ENCODE measurements at places on chromosomes 4 and X.
A peak's percentile ranks its signal among the peaks of the same experiment; 100 is the strongest.

DNA sequence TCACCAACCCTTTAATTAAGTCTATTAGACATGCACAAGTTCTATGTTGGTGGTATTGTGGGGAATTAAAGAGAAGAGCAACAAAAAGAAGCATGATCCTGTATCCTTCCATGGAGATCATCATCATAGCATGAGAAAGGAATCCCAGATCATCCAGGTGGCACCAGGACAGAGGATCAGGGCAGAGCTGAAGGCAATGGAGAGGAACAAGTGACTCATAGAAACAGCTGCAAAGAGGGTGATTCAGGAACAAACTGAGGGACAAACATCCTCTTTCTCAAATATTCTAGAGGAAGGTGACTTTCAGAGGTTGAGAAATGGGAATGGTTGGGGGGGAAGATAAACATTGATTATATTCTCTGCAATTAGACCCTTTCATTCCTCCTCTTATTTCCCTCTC is 105.5 kb upstream of the OTUD4 start:
- no peak for DNase-seq

DNA sequence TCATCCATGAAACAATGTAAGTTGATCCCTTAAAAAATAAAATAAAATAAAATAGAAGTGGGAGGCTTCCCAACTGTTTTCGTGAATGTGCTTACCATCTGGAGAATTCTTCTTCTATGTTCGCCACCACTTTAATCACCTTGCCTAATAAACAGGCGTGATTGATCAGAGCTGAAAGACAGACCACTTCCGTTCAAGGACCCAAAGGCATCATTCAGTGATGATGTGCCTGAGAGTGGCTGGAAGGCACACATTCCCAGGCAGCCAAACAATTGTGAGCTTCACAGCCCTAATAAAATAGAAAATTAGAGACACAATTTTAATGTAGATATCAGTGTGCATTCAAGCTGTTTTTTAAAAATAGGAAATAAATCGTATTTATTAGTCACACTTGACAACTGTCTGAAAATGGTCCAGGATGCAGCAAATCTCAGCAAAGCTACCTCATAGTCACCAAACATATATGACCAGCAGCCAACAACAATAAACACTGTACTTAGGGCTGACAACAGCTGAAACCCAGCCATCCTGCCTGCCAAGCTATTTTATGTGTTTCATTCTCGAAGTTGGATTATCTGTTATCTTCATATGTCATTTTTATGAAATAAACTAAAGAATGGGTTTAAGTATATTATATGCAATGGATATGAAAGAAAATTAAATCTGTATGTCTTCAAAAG is 163.2 kb upstream of the FAM9B start:
- DNase-seq, result no peak

DNA sequence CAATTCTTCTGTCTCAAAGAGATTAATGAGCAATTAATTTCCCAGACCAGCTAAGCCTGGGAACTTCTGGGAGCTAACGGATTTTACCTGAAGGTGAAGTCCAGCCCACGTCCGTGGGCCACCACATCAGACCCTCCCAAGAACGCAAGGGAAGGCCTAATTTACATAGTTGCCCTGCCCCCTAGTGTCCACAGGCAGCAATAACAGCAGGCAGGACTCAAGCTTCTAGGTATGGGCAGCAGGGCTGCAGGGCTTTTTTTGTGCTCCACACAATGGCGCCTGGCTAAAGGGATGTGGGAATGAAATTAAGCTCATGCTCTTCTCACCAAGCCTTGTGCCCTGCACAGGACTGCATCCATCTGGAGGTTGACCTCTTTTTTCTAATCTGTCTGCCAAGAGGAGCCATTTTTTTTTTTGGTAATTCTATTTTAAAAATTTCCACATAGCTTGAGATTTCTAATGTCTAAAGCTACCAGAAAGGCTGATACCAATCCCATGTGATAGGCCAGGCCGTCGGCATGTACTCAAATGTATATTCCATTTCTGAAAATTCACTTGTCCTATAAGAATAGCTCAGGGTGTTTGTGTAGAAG is 111.9 kb upstream of the TMEM164 start:
- peak; percentile 14 for DNase-seq

DNA sequence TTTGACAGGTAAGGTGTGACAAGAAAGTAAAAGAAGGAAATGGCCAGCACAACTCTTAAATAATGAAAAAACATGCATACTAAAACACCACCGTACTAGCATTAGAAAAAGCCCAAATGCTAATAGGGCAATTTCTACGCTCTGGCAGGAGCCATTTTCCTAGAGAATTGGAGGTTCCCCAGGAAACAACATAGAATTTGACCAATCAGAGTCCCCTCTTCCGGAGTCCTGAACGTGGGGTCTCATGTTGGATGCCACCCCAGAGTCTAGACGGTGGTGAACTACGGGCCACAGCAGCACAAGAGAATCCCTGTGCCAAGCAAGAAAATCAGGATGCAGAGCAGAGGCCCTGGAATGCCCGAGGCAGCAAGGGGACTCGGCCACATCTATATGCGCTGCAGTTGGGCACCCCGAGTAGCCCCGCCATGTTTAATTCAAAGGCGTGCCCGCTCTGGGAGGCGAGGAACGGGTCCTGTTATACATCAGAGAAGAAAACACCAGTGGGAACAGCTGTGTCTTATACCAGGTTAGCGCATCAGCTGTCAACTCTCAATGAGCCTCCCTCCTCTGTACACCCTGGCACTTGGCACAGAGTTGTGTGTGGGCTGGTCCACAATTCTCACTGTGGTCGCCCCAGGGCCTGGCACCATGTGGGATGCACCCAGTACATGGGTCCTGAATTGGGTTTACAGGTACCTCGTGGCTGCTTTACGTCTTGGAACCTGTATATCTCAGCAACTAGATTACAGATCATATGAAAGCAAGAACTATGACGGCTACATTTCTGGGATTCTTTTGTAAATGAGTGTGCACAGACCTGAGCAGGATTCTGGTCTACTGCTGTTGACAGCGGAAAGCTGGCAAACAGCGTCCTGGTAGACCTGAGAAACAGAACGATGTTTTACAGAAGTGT is 52.1 kb downstream of the SEL1L3 start:
- no peak for DNase-seq

- DNase-seq, result no peak
These were observed 101.1 kb downstream of the VCX3B start for GRCh38 chrX:8565729-8566128.

- DNase-seq, result no peak
These were observed 66.4 kb upstream of the RLIM start for GRCh38 chrX:74680836-74681235.

DNA sequence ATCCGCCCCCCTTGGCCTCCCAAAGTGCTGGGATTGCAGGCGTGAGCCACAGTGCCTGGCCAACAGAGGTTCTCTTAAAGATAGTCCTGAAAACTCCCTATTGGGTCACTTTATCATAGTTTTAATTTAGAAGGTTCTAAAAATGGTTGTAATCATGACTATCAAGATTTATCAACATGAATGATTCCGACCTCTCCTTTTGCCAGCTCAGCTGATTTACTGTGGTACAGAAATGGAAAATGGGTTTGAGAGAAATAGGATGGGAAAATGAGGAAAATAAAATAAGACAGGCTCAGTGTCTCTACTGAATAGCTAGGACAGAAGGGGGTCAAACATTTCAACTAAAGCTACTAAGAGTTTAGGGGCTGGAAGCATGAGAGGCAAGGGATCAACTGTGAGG is 28.2 kb upstream of the UGDH start:
- DNase-seq, result no peak

DNA sequence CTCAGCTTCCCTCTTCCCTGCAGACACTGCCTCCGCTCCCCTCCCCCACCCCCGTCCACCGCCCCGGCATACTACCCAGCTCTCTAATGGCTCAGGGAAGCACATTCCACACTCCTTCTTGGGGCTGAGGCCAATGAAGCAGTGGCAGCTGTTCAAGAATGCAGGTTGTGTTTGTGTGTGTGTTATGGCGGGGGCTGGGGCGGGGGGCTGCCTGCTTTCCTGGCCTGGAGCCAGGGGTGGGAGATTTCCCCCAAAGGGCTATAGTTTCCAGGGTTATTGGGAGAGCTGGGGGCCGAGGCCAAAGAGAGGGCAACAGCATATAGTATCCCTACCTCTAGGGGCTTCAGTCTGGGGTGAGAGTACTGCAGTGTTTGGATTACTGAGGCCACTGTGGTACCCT is 149.4 kb downstream of the EFNB1 start:
- no peak for DNase-seq

DNA sequence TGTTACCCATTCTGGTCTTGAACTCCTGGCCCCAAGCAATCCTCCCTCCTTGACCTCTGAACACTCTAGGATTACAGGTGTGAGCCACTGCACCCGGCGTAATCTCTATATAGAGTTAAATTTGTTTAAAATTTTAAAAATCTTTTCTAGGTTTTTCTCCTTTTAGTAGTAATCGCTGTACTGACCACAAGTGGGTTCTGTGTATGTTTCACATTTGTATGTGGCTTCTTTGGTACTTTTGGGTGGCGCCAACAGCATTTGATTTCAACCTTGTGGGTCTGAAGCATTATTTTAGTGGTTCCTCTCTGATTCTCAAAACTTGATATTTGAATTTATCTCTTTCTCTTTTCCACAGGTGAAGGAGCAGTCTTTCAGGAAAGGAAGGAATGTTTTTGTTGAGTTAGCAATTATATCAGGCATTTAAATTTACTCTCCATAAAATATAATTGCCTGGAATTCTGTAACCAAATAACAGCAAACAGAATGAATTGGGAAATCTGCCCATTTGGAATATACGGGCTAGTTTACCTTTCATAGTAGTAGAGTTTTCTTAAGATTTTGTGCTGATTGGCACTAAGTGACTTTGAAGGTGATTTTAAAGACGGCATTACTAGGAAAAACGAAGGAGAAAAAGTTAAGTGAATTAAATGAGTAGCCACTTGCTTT is 29.5 kb downstream of the ARHGAP10 start:
- DNase-seq, result no peak

DNA sequence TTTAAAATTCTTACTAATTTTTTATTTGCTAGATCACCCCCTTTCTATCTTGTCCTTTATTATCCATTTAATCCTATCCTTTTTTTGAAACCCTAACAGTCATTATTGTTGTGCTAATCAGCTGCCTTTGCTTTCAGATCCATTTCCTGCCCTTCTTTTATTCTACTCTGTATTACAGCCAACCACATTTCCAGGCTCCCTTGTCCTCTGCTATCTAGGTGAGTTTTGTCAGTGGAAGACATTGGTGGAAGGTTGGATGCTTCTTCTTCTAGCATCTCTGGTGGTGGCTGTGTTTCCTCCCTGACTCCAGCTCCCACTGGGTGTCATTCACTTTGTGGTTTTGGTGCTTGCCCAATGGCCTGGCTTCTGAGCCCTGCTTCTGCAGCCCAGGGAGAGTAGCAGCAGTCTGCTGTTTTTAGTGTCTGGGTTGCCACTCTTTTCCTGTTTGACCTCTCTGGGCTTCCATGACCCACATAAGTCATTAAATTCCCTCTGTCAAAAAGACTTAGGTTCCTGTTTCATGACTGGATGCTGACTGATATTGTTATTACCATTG is 225.2 kb upstream of the PGRMC2 start:
- no peak for DNase-seq

- no peak for DNase-seq
These were observed 28.3 kb downstream of the LANCL3 start for GRCh38 chrX:37599729-37600128.

- DNase-seq, result peak; percentile 27
These were observed 72.5 kb downstream of the RAPGEF2 start for GRCh38 chr4:159175085-159175988.

DNA sequence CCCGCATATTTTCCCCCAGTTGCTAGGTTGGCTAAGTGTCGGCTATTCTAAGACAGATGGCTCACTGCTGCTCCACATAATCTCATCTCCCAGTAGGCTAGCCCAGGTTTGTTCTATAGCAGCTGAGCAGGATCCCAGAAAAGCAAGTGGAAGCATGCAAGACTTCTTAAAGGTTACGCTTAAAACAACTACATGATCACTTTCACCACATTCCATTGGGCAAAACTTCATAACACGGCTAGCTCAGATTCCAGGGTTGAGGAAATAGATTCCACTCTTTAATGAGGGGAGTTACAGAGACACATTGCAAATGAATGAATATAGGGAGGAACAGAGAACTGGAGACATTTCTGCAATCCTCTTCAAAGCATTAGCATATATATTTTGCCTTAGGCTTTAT is 12.9 kb upstream of the RAB33B start:
- DNase-seq, result no peak

DNA sequence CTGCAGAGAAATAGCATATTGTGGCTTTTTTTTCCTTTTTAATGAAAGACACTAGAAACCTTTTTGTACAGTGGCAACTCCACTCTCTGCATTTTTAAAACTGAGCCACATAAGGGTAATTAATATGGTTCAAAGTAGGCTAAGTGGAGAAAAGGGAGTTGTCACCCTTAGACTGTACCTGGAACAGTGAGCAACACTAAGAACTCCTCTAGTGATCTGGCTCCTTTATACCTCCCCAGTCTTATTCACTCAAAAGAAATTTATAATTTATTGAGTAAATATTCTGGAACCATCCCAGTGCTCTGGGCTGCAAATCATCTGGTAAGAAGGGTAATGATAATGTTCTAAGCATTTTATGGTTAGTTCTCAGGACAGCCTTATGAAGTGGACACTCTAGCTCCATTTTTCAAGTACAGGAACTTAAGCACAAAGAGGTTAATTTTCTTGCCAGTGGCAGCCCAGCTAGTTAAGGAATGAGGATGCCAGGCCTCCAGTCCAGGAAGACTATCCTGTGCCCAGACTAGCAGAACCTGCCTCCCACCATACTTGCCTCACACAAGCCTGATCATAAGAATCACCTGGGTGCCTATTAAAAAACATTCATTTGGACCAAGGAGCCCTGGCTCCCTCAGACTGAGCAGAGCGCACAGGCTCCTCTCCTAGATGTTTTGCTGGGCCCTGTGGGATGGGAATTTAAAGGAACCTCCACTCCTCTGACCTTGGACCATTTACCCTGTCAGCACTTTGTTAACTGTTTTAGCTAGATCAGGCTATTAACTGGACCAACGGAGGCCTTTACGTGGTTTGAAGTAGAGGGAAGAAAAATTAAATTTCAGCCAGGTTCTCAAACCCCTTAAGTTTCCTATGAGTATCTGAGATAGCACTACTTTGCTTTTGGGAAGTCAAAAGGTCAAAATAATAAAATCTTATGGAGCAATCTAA is 102.6 kb downstream of the PDE5A start:
- DNase-seq, result no peak

- no peak for DNase-seq
These were observed 16.7 kb upstream of the SOD3 start for GRCh38 chr4:24778464-24779225.

GRCh38 chr4:48660347-48660746 is 119.7 kb downstream of the FRYL start:
- no peak for DNase-seq

DNA sequence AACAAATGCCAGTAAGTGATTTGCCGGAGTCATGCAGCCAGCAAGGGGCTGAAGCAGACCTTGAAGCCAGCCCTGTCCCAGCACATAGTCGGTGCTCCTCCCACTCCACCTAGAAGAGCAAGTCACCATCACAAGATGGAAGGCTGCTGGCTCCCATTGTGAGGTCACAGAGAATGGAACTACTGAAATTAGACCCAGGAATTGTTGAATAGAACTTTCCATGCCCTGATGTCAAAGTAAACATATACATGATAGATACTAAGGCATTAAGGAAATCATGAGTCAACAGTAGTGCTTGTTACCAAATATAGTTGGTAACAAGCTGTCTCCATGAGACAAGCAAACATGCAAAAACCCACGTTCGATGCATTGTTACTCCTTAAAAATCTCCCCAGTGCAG is 177.1 kb upstream of the MID1 start:
- DNase-seq, result no peak

GRCh38 chr4:1809754-1810502 is 16.8 kb downstream of the FGFR3 start:
- DNase-seq, result peak; percentile 45

- no peak for DNase-seq
These were observed 222.1 kb downstream of the IL15 start for GRCh38 chr4:141858437-141858836.

GRCh38 chr4:126856906-126857305 is 775.9 kb upstream of the INTU start:
- no peak for DNase-seq

All from T-helper 1 cell (primary cell).